ENCODE measurements at places on chromosomes 5 and 9.

DNA sequence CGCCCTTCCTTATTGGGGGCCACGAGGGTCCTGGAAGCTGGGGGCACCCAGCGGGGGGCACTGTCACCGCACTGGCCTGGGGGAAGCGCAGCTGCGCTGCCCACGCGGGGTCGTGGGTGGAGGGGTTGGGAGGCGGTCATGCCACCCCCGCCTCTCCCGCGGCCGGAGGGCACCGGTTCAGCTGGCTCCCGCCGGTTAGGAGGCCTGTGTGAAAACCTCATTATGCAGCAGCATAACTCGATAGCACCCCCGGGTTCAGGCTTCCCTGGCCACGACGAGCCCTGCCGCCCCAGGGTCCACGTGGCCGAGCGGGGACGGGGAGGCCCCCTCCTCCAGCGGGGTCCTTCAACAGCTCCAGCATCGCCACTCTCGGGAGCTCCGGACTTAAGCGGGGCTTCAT is 91.2 kb upstream of the ERCC6L2 start:
- no peak for DNase-seq

- no peak for DNase-seq
Observed at GRCh38 chr5:113474100-113474728, 14.0 kb downstream of the MCC start.

DNA sequence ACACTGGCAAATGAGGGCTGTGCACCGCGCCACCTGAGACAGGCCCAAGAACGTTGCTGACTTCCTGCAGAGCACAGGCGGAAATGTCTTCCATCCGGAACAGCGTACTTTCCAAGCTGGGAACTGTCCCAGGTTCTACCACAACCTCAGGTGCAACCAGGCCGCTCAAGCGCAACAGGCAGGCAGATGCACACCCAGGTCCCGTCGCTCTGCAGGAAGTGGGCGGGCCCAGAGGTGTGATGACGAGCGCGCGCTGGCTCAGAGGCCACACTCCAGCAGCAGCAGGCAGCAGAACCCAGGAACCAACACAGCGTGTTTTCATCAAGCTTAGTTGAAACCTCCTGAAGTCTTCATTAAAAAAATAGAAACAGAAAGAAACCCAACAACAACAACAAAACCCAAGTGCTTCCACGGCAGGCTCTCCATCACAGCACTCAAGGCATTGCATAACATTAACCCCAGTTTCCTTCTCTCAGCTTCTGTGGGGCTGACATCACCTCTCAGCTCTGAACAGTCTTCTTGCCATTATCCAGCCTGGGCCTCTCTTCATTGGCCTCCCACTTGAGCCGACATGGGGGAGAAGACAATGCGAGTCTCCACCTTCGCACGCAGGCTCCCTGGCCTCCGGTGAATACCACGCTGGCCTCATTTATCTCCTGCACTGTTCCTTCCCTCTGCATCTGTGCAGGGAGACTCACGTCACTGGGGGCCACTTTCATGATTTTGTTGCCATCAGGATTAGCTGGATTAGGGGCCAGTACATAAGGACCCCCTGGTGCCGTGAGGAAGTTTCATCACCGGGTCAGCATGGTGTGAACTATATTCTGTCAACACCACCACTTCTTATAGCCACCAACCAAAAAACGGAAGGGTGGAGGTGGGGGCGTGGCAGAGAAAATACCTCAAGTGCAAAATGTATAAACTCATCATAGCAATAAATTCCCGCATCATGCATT is 22.1 kb downstream of the PTCH1 start:
- DNase-seq, result peak; percentile 85

- no peak for DNase-seq
Observed at GRCh38 chr9:71620331-71620730, 148.0 kb downstream of the CEMIP2 start.

- no peak for DNase-seq
Observed at GRCh38 chr9:101028346-101029314, at the start of gene PLPPR1. Gene PLPPR1, plus strand, starts transcription at chr9:101028727.

Data from stimulated activated CD4-positive, alpha-beta T cell treated with anti-CD3 and anti-CD28 coated beads, Interleukin-1b, Interleukin-23, amount 100 ng/mL, for 48 hours (primary cell).